Stimulated activated CD8-positive, alpha-beta memory T cell treated with anti-CD3 and anti-CD28 coated beads, Interleukin-2, amount 100 ng/mL, for 48 hours (primary cell): ENCODE measurements at places on chromosomes 3 and 15.

DNA sequence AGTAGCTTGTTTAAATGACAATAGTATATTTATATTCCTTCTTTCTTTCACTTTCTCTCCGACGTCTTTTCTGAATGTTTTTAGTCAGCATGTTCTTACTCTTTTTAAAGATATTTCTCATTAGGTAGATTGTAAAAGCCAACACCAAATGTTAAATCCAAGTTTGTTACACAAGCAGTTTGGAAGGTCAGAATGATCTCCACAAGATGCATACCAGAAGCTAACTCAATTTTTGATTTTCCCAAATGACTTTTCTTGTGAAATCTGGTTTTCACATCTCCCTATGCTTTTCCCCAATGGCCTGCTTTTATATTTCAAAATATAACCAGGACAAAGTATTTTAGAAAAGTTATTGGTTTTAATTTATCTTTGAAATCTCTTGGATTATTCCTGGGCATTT lies 49.7 kb upstream of the TPRG1 start:
- no peak for DNase-seq

DNA sequence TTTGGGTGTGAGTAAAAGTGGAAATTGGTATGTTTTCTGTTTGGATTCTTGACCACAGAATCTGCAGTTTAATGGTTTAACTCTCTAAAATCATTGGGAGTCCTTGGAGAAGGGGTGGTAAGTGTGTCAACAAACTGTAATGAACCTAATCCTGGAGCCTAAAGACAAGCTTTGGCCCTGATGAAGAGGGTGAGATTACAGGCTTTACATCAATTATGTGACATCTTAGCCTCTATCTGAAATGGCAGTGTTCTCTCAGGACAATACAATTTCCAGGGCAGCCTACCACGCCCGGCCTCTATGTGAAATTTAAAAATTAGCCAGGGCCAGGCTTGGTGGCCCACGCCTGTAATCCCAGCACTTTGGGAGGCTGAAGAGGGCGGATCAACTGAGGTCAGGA lies 4.3 kb upstream of the PKM start:
- no peak for DNase-seq

DNA sequence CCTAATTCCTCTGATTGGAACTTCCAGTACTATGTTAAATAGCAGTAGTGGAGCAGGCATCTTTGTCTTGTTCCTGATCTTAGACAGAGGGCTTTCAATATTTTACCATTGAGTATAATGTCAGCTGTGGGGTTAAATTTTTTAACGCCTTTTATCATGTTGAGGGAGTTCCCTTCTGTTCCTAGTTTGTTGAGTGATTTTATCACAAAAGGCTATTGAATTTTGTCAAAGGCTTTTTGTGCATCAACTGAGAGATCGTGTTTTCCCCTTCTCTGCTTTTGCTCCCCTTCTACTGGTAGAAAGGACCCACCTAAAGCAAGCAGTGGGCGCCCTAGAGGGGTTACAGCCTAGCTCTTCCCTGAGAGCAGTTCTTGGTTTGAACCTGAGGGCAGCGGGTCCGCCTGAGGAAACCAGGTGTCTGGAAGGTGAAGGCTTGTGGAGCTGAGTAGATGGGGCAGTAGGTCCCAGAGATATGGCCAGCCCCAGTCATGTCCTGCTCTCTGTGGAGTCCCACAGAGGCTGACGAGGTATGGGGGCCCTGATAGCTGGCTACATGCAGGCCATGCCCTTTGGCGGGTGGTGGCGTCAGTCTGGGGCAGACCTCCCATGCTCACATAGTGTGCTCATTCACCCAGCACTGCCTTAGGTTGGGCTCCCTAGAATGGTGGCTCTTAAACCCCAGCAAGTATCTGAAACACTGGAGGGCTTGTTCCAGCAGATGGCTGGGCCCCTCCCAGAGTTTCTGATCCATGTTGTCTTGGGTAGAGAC lies 11.3 kb downstream of the HDAC11 start:
- DNase-seq: no peak

- no peak for DNase-seq
These were observed 4.2 kb upstream of the RPL29 start for GRCh38 chr3:51999846-52000245.

GRCh38 chr15:71052356-71052755 lies 62.9 kb upstream of the THSD4 start:
- DNase-seq: no peak

DNA sequence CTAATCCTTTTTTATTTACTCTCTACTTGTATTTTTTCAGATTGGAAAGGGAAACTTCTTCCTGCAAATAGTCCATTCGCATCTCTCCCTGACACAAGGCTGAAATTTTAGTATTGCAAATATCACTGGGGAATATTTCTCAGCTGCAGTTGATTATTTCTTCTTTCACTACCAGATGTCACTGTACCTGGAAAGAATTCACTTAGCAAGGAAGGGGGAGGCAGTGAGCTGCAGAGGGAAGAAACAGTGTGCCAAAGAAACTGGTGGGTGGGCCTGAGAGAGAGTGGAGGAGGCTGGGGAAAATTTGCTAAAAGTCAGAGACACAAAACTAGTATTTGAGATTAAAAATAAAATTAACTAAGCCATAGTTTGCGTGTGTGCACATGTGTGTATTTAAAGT lies 142.3 kb upstream of the STT3B start:
- no peak for DNase-seq

DNA sequence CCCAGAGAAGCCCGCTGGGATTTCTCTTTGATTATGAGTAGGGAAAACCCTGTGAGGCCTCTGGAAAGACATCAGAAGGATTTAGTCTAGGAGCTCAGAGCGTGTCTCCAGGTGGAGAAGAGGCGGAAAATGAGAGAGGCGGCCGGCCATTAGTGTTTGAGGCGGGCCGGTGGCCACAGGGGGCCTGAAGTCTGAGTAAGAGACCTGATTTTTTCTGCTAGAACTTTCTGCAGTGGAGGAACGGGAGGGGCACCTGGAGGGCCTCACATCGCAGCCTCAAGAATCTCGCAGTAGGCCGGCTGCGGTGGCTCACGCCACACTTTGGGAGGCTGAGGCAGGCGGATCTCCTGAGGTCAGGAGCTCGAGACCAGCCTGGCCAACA lies 28.5 kb downstream of the KLHDC8B start:
- no peak for DNase-seq

DNA sequence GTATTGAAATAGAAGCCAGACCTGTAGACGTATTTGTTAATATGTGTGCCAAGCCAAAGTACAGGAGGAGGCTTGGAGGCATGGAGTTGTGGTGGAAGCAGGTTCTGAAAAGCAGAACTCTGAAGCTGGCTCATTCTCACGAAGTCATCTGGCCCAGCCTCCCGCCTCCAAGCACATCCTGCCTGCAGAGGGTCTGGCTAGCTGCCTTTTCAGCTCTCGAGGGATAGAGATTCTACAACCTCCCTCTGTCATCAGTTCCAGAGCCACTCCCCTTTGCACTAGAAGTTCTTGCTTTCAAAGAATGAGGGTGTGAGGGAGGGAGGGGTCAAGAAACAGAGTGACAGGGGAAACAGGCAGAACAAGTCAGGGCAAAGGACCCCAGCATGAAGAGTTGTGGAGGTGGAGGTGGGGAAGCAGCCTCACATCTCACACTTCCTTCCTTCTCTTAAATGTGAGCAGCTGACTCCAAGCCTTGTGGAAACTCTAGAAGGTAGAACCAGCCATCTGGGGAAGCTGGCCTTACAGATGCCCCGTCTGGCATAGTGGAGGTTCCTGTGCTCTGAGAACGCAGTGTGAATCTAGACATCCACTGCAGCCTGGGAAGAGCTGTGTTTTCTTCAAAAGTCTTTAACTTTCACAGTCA lies 95.3 kb downstream of the SLC49A4 start:
- DNase-seq: no peak

- no peak for DNase-seq
These were observed 50.4 kb upstream of the MYZAP start for GRCh38 chr15:57541271-57541670.

DNA sequence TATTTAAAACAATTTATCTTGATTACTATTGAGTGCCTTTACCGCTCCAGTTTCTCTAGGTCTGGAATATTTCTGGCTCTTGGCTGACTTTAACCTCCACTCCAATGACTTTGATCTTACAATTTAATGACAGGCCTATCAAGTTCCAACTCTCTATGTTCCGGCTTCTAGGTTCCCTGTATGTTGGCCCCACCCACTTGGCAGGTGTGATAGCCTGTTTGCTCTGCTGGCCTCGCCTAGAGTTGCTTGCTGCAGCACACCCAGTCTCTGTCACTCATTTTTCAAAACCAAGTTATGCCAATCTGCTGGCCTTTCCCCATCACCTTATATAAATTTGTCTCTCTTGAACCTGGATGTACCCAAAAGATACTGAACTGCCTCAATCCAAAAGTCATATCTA lies 428.0 kb downstream of the ROBO1 start:
- DNase-seq: no peak

GRCh38 chr15:92629276-92629974 lies 26.1 kb downstream of the FAM174B start:
- peak; percentile 20 for DNase-seq
